ENCODE measurements at places on chromosomes 12 and 14. TPM values are rescaled to one million over a fixed set of nuclear protein-coding genes. Genes with fewer than 3 reads are reported as not detected.

Gene AQP6
- total RNA-seq, result 0.21 TPM

Gene TCP11L2
- 12.8 TPM for total RNA-seq

- H3K27me3 ChIP-seq, result no peaks in the 10 kb centered on the region
- no peak overlapping the region for H3K27ac ChIP-seq
- no peak overlapping the region for H3K4me3 ChIP-seq
- no peak for DNase-seq
- no peaks in the 10 kb centered on the region for H3K36me3 ChIP-seq
These were observed 24.2 kb upstream of the CORO1C start for GRCh38 chr12:108755481-108755880.

GRCh38 chr12:3646561-3647241 lies 106.2 kb downstream of the CRACR2A start:
- no peak for DNase-seq
- H3K4me3 ChIP-seq, result no peak overlapping the region
- no peaks in the 10 kb centered on the region for H3K36me3 ChIP-seq
- H3K27ac ChIP-seq, result no peak overlapping the region

- no peaks in the 10 kb centered on the region for H3K27me3 ChIP-seq
- no peak for DNase-seq
- no peak overlapping the region for H3K4me3 ChIP-seq
- H3K36me3 ChIP-seq, result peaks cover 8% of the 10 kb centered on the region
- no peak overlapping the region for H3K27ac ChIP-seq
- peaks cover 8% of the 10 kb centered on the region for H3K4me1 ChIP-seq
These were observed 8.9 kb downstream of the C3AR1 start for GRCh38 chr12:8057306-8057705.

DNA sequence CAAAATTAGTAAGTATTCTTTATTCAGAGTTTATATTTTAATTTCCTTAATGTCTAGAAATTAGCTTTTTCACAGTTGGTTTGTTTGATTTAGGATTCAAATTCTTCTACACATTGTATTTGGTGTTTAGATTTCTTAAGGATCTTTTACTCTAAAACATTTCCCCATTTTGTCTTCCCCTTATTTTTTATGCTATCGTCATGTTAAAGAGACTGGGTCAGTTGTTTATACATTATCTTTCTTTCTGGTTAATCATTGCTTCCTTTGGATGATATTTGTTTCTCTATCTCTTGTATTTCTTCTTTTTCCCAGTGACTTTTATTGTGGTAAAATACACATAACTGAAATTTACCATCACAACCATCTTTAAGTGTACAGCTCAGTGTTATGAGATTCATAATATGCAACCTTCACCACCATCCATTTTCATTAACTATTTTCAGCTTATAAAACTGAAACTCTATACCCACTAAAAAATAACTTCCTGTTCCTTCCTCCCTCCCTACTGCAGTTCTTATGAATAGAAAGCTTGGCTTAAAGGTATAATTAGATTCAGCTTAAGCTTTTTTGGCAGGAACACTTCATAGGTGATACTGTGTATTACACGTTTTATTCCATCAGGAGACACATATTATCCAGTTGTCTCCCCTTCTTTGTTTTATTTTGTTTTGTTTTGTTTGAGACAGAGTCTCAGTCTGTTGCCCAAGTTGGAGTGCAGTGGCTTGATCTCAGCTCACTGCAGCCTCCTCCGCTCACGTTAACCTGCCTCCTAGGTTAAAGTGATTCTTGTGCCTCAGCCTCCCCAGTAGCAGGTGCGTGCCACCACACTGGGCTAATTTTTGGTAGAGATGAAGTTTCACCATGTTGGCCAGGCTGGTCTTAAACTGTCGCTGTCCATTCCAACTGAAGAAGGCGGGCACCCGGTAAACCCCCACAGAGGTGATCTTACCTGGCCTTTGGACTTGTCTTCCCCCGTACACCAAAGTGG lies 45.0 kb downstream of the NOPCHAP1 start:
- H3K27me3 ChIP-seq, result no peaks in the 10 kb centered on the region
- no peak overlapping the region for H3K27ac ChIP-seq
- no peak overlapping the region for H3K4me3 ChIP-seq

GRCh38 chr12:108602976-108603704 lies 5.3 kb upstream of the TMEM119 start:
- peaks cover 12% of the 10 kb centered on the region for H3K4me1 ChIP-seq
- no peaks in the 10 kb centered on the region for H3K36me3 ChIP-seq
- H3K4me3 ChIP-seq, result no peak overlapping the region
- H3K27ac ChIP-seq, result no peak overlapping the region

GRCh38 chr14:78974691-78975090 lies 804.5 kb downstream of the NRXN3 start:
- DNase-seq, result no peak
- no peak overlapping the region for H3K4me3 ChIP-seq
- H3K4me1 ChIP-seq, result peaks cover 4% of the 10 kb centered on the region

- H3K36me3 ChIP-seq, result no peaks in the 10 kb centered on the region
- no peaks in the 10 kb centered on the region for H3K27me3 ChIP-seq
- H3K4me3 ChIP-seq, result no peak overlapping the region
These were observed 112.8 kb downstream of the CAPZA3 start for GRCh38 chr12:18850752-18851151.

Measured in WTC11 (cell line).